ENCODE measurements at places on chromosomes 7 and 10. TPM values are rescaled to one million over a fixed set of nuclear protein-coding genes. Genes with fewer than 3 reads are reported as not detected.

GRCh38 chr7:36967387-36967786, 243.1 kb upstream of the AOAH start:
- H3K27ac ChIP-seq = no peak overlapping the region
- H3K4me3 ChIP-seq = no peak overlapping the region
- DNase-seq = peak; percentile 65
- H3K36me3 ChIP-seq = no peaks in the 10 kb centered on the region

GRCh38 chr7:79624336-79624735, 170.9 kb upstream of the MAGI2 start:
- H3K4me3 ChIP-seq = no peak overlapping the region
- H3K36me3 ChIP-seq = no peaks in the 10 kb centered on the region
- H3K27me3 ChIP-seq = no peaks in the 10 kb centered on the region
- no peaks in the 10 kb centered on the region for H3K4me1 ChIP-seq
- no peak overlapping the region for H3K27ac ChIP-seq

- no peak overlapping the region for H3K27ac ChIP-seq
- H3K36me3 ChIP-seq = no peaks in the 10 kb centered on the region
- no peak overlapping the region for H3K4me3 ChIP-seq
- no peaks in the 10 kb centered on the region for H3K4me1 ChIP-seq
- no peaks in the 10 kb centered on the region for H3K27me3 ChIP-seq
Observed at GRCh38 chr7:129078455-129078854, 23.5 kb upstream of the TNPO3 start.

DNA sequence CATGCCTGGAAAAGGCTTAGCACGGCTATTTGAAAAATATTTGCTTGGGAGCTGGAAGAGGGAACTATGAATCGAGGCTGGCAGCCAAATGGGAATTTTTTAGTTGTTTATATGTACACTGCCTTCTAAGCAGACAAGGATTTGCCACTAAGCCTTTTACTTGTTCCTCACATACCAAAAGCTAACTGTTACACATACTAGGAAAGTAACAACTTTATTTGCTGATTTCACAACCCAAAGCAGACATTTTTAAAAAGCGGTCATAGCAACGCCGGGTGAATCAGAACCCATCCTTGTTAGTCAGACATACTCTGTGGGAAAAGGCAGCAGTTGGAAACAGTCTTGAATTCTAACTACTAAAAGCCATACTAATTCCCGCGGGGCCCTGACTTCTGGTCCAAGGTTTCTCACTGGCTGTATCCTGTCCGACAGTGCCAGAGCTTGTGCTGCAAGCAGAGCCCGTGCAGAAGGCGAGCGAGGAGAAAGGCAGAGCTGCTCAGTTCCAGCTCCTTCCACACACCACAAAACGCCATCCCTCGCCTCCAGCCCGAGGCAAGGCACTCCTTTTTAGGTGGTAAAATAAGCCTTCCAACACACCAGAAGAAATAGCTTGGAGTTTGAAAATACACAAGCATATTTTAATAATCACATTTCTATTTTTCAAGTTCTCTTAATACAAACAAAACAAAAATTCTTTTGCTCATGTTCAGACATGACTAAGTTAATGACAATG, 89.2 kb downstream of the RNF216 start:
- H3K4me3 ChIP-seq = no peak overlapping the region
- H3K27ac ChIP-seq = no peak overlapping the region
- H3K27me3 ChIP-seq = no peaks in the 10 kb centered on the region
- no peak for DNase-seq
- no peaks in the 10 kb centered on the region for H3K36me3 ChIP-seq
- H3K4me1 ChIP-seq = peaks cover 14% of the 10 kb centered on the region

- no peak for DNase-seq
- no peaks in the 10 kb centered on the region for H3K36me3 ChIP-seq
- H3K27ac ChIP-seq = peak overlapping the region; percentile 31
- no peaks in the 10 kb centered on the region for H3K27me3 ChIP-seq
- peaks cover 29% of the 10 kb centered on the region for H3K4me1 ChIP-seq
Observed at GRCh38 chr7:91135300-91135699, 128.9 kb upstream of the FZD1 start.

DNA sequence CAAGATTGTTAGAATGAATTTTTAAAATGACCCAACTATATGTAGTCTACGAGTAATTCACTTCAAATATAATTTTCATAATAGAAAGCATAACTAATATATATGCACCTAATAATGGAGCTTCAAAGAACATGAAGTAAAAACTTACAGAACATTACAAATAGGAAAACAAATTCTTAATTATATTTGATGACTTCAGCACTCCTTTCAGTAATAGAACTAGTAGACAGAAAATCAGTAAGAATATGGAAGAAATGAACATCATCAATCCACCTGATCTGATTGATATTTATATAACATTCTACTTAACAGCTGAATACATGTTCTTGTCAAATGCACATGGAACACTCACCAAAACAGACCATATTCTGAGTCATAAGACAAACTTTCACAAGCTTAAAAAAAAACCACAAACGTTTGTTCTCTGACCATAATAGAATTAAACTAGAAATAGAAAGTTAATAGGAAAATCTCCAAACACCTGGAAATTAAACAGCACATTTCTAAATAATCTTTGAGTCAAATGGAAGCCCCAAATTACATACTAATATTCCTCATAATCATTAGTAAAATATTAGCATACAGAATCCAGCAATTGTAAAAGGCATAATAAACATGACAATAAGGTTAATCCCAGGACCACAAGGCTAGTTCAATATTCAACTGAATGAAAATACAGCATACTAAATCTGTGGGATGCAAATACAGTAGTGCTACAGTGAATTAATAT, 48.0 kb downstream of the BRAF start:
- no peak overlapping the region for H3K27ac ChIP-seq
- peaks cover 6% of the 10 kb centered on the region for H3K36me3 ChIP-seq
- DNase-seq = no peak

FLNC gene
- total RNA-seq = 8.0 TPM

FGFBP3 gene
- total RNA-seq = 68.2 TPM

JAKMIP3 gene
- 1.7 TPM for total RNA-seq

Data from WTC11 (cell line).